ENCODE measurements at places on chromosomes 6 and 20. TPM values are rescaled to one million over a fixed set of nuclear protein-coding genes. Genes with fewer than 3 reads are reported as not detected.

Gene PSORS1C2
- total RNA-seq, result not detected

- DNase-seq, result no peak
Measured at GRCh38 chr6:125584468-125584939, 164.9 kb upstream of the HEY2 start.

- DNase-seq, result no peak
Measured at GRCh38 chr20:36688630-36689029, 42.6 kb upstream of the SLA2 start.

DNA sequence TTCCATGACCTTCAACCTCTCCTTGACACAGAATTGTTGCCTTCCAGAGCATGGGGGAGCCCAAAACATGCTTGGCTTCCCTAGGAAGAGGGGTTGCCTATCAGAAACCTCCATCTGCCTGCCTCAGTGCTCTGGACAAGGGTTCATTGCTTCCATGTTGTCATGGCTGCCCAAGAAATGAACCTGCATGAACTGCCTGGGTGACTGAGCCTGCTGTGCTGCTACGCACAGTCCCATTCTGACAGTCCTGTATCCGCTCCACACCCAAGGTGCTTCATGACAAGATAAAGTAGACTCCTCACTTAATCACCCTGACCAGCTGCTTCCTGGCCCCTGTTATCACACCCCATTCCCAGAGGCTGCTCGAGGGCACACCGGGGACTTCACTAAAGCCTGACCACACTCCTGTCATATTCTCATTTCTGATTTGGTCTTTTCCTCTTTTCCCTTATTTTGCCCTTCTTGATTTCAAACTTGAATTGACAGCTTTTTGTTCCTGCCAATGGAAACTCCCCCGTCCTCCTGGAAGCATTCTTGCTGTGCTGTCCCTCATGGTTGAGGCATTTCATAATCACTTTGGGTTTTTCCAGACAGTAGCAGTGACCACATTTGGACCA lies 31.9 kb downstream of the GMPR start:
- no peak for DNase-seq

Gene KCNQ2
- not detected for total RNA-seq

DNA sequence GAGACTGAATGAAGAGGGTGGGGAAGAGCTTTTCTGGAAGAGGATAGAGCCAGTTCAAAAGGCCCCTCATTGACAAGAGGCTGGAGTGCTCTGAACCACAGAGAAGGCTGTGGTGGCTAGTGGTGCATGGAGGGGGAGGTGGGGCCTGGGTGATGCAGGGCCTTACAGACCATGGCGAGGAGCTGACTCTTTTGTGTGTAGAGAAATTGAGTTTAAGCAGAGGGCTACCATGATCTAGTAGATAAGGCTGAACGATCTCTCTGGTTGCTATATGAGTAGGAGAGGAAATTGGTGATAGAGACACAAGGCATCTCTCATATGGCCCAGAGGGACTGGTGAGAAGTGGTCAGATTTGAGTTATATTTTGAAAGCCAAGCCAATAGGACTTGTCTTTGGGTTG lies 137.6 kb downstream of the UST start:
- no peak for DNase-seq

Gene TRAPPC3L
- not detected for total RNA-seq
